ENCODE measurements at places on chromosomes 6 and 20. TPM values are rescaled to one million over a fixed set of nuclear protein-coding genes. Genes with fewer than 3 reads are reported as not detected.

GRCh38 chr6:70673601-70674000 is 5.9 kb downstream of the SMAP1 start:
- no peak for DNase-seq

GRCh38 chr6:117603821-117604220 is 1.5 kb upstream of the GOPC start:
- no peak for DNase-seq

DNA sequence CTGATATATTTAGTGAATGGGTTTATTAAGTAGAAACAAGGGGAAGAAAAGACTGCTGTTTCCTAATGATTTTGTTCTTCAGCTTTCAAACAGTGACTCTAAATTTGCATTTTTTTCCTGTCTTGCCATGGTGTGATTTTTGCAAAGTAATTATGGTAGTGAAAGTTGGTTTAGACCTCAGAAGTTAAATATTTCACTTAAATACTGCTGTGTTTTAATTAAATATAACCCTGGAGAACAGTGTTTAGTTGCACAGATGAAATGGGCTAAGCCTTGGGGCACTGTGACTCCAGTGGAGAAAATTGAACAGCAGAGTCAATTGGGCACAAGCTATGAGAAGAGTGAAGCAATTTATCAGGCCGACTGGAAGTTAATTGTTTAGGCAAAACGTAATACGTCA is 111.1 kb upstream of the MCHR2 start:
- no peak for DNase-seq

Gene SEMG1
- not detected for total RNA-seq

DNA sequence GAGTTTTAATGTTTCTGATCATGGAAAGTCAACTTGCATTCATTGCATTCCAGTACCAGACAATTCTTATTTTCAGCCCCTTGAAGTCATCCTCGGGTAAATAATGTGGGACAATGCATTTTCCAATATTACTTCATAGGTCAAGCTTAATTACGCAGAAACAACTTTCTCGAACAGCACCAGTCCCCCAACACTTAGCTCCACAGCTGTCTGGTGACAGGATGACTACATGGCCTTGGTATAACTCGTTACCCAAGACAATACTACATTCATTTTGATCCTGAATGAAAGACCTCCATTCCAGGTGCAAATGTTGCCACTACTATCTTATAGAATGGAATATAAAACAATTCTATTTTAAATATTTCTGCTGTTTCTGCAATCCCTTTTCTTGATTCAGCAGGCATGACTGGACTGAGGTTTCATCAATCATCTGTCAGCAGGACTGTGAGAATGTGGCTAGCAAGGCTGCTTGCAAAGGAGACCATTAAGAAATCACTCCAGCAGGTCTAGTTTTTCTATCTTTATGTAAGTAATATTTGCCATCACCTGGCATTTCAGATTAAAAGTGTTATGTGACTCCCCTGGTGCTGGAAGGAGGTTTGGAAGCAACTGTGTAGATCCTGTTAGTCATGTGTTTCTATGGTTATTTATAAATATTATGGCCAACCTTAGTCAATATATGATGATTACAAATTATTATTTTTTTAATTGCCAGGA is 147.9 kb downstream of the HAO1 start:
- DNase-seq: no peak
